ENCODE measurements at places on chromosomes 12 and 14. TPM values are rescaled to one million over a fixed set of nuclear protein-coding genes. Genes with fewer than 3 reads are reported as not detected.

The RILPL1 gene
- total RNA-seq = 2.9 TPM

The DEPDC4 gene
- total RNA-seq = 1.6 TPM

The STXBP6 gene
- not detected for total RNA-seq

The MYO1H gene
- not detected for total RNA-seq

The FOXN4 gene
- total RNA-seq = not detected

The GLIPR1L1 gene
- not detected for total RNA-seq

The PPM1H gene
- not detected for total RNA-seq

The IAPP gene
- total RNA-seq = not detected

The OTOGL gene
- total RNA-seq = not detected
